ENCODE measurements at places on chromosomes 16 and 17.
A peak's percentile ranks its signal among the peaks of the same experiment; 100 is the strongest.

DNA sequence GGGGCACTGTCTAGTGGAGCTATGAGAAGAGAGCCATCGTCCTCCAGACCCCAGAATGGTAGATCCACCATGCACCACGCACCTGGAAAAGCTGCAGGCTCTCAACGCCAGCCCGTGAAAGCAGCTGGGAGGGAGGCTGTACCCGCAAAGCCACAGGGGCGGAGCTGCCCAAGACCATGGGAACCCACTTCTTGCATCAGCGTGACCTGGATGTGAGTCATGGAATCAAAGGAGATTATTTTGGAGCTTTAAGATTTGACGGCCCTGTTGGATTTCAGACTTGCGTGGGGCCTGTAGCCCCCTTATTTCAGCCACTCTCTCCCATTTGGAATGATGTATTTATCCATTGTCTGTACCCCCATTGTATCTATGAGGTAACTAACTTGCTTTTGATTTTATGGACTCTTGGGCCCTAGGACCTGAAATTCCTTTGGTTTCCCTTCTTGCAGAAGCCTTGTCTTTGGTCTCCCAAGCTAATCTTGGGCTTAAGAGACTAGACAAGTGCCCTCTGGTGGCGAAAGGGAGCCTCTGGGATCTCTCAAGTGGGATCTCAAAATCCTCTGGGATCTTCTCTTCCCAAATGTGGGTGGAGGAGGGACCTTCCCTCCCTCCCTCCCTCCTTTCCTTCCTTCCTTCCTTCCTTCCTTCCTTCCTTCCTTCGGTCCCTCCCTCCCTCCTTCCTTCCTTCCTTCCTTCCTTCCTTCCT is 58.2 kb upstream of the HAPSTR1 start:
- DNase-seq: no peak

GRCh38 chr17:968812-969730 is 10.5 kb downstream of the NXN start:
- no peak for DNase-seq

DNA sequence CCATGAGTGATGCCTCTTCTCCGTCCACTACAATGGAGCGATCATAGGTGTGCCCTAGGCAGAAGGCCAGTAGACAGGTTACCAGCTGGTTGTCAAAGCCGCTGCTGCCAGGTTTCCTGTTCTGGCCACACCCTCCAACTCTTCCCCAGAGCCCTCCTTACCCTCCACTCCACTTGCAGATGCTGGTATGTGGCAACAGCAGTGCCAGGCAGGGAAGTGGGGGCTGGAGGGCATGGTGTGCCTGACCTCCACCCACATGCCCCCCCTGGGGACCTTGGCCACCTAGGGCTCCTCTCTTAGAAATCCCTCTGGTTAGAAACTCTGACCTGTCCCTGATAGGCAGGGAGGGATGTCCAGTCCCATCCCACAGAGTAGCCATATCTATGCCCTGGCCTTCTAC is 1.5 kb downstream of the RRAD start:
- DNase-seq: no peak

DNA sequence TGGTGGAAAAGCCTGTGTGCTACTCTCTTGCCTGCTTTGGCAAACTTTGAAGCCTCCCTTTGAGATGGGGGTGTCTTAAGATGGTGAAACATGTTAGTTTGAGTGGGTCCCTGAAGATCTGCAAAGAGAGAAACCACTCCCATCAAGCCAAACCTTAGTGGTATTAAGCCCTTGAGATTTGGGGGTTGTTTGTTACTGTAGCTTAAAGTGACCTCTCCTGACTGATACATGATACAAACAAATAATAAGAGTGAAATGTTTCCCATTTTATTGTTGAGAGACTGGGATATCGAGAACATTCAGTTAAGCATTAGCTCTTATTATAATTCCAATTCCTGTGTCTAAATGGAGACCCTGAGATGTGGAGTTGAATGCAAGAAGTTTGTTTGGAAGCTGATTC is 63.1 kb downstream of the NT5M start:
- no peak for DNase-seq

DNA sequence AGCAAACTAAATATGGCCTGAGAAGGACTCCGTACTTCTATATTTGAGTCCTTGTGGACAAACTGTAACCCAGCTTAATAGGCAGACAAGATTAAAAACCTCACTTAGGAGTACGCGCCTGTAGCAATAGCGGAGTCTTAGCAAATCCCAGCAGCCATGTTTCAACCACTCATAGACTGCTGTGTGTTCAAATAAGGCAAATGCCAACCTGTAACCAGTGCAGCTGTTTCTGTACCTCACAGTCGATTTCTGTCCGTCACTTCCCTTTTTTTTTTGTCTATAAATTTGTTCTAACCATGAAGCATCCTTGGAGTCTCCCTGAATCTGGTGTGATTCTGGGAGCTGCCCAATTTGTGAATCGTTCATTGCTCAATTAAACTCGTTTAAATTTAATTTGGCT is 30.2 kb downstream of the TANC2 start:
- DNase-seq: no peak

DNA sequence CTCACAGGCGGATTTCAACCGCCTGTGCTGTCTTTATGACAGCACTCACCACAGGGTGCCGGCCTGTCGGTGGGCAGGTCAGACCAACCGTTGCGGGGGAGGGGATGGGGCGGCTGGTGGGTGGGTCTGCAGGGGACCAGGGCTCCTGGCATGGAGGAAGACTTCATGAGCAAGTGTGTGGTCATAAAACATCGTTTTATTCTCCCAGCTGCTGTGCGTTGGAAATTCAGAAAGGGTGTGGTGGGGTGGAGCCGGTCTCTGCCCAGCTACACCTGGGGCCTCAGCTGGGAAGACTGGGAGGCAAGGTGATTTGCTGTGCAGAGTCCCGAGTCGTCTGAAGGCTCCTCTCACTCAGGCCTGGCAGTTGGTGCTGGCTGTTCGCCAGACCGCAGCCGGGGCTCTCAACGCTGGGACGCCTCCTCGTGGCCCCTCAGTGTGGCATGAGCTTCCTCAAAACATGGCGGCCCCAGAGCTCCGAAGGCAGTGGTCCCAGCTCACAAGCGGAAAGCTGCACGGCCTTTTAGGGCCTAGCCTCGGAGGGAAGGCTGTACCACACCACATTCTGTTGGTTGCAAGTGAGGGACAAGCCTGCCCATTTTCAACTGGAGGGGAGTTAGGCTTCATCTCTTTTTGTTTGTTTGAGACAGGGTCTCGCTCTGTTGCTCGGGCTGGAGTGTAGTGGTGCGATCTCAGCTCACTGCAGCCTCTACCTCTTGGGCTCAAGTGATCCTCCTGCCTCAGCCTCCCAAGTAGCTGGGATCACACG is 45.8 kb upstream of the GSE1 start:
- no peak for DNase-seq

DNA sequence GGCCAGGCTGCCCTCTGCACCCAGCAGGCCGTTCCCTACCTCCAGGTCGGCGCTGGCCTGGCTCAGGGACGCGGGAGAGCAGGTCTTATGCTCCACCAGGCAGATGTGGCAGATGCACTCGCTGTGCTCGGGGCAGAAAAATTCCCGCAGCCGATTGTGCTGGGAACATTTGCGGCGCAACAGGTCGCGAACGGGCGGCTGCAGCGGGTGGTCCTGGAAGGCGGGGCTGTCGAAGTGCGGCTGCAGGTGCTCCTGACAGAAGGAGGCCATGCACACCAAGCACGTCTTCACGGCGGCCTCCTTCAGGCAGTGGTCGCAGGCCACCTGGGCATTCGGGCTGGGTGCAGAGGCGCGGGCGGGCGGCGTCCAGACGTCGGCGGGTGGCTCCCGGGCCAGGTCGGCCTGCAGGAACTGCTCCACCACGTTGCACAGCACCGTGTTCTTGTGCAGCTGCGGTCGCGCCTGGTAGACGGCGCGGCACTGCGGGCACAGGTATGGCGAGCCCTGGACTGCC is 439 bp downstream of the TRIM25 start:
- DNase-seq: no peak

DNA sequence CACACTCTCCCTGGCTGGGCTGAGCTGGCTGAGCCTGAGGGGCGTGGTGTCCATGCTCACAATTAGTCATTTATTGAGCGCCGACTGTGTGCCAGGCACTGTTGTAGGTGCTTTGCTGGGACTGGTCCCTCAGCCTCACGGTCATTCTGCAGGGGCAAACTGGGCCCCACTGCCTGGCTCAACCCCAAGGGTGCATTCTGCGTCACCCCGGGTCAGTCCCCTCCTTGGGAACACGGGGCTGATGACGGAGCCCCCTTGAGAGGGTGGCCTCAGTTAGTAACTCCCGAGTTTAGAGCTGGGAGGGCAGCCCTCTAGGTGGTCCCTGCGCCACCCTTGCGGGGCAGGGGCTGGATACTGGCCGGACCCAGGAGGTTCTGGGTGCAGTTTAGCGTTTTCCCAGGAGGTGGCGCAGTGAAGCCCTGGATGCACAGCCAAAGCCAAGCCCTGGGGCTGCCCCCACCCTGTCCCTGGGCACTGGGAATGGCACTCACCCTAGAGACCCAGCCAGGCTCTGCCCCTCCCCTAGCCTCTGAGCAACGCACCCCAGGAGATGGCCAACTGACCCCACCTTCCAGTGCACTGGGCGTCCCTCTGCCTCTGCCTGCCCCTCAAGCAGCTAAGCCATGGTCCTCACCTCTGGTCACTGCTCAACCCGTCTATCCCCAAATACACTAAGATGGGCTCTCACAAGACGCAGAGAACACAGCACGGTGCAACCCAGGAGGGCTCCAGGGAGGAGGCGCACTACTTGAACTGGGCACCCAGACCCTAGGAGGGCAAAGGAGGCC is 243.2 kb upstream of the GSE1 start:
- DNase-seq: no peak

DNA sequence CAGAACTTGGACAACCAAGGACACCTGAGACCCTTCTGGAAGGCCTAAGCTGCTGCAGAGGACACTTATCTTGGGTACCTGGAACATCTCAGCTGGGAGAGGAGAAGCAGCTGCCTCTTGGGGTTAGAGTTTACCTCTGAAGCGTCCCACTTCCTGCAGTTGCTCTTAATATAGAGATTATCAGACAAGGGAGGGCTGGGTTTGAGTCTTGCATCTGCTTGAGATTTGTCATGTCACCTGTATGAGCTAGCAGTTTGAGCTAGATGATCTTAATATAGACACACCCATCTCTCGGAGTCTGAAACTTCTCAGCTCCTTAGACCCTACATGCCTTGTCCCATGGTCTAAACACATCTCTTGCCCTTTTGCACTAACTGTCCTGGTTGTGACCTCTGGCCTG is 93.1 kb upstream of the CCL1 start:
- DNase-seq: no peak

DNA sequence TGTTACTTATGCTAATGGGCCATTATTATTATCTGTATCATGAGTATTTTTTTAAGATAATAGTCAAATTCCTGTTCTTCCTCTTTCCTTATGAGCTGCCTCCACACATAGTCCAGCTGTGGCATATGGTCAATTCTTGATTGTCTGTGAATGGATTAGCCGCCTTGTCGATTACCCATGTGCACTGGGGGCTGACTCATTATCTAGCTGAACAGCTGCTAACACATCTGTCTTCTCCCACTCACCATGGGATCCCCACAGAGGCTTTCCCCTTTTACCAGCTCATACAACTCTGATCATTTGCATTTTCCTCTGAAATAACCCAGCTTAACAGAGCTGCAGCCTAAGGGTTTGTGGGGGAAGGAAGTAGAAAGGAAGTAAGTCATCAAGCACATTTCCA is 915.0 kb downstream of the CDH11 start:
- DNase-seq: no peak

DNA sequence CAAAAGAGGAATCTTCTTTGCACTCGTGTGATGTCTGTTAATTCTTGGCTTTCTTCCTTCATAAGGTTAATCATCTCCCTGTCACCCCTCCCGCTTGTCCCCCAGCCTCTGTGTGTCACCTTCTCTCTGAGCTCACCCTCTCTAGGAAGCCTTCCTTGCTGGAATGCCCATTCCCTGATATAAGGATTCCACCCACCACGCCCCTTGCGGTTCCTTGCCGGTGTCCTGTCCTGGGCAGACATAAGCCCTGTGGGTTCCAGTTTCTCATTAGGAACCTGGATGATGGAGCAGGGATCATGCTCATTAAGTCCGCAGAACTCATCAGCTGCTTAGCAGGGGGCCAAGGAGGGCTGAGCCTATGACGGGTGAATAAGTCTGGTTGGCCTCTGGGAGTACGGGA is 559.3 kb downstream of the MAF start:
- DNase-seq: no peak

GRCh38 chr17:46002311-46002972 is 3.4 kb downstream of the STH start:
- peak; percentile 46 for DNase-seq

- no peak for DNase-seq
These were observed 62.6 kb downstream of the PLCG2 start for GRCh38 chr16:81841722-81842121.

DNA sequence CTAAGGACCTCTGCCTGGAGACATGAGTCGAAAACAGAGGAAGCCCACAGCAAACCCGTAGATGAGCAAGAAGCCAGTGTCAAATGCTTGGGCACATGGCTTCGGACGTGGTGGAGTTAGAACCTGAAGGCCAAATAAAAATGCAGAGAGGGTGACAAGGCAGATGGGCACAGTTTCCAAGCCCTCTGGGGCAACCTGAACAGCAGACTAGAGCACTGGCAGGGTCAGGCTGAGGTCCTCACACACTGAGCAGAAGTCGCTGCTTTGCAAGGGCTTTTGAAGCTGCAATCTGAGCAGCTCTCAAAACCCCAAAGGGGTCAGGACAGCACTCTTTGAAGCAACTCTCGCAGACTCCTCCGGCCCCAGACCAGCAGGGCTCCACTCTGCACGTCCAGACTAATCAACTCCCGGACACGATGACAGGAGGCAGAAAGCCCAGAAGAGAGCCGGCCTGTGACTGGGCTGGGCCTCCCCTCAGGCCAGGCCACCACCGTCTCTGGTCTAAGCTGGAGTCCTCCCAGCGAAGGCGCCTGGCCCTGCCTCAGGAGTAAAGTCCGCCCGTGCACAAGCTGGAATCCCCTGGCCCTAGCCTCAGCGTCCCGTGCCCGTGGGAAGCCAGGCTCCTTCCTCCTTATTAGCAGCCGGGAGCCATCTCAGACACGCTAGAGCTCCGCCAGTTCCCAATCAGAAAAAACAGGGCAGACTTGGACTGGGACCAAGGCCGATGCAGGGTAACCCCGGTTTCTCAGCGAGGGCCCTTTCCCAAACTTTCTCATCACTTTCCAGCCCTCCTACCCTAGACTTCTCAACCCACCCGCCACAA is 924 bp downstream of the SMARCD2 start:
- DNase-seq: no peak

- DNase-seq: no peak
These were observed 12.6 kb downstream of the C1QTNF1 start for GRCh38 chr17:79036596-79036995.

- DNase-seq: no peak
These were observed 31.4 kb downstream of the C16orf54 start for GRCh38 chr16:29714396-29714795.

DNA sequence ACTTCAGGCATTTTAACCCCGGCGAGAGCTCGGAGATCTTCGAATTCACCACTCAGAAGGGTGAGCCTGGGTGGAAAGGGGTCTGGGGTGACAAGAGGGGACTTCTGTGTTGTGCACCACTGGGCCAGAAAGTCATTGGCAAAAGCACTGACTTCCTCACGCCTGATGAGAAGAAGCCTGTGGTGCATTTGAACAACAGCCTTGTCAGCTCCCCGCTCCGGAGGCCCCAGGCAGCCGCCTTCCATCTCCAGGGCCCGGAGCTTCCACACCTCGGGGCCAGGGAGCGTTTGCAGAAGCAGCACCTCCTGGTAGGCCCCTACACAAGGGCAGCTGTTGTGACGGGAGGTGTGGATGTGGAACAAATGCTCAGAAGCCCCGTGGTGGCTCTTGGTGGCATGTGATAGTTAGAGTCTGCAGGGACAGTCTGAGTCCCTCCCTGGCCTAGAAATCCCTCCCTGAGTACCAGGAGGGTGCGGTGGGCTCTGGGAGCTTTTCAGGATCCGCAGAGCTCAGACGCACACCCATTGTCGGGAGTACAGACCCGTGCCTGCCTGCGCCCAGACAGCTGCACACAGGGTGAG is 9.7 kb downstream of the CACNG1 start:
- no peak for DNase-seq

GRCh38 chr16:84600343-84601229 is 17.3 kb downstream of the COTL1 start:
- no peak for DNase-seq

All from stimulated activated CD4-positive, alpha-beta T cell treated with anti-CD3 and anti-CD28 coated beads, Interleukin-15, amount 100 ng/mL, for 1 hour (primary cell).